Thymus (tissue), 14 donors: ENCODE measurements at places on chromosomes 1 and 21.

GRCh38 chr1:64387389-64388285, 82.3 kb upstream of the CACHD1 start:
- no peak overlapping the region for H3K27ac ChIP-seq
- no peaks in the 10 kb centered on the region for H3K4me1 ChIP-seq
- DNase-seq, result no peak

GRCh38 chr21:45522381-45522780, 19.9 kb downstream of the SLC19A1 start:
- peaks cover 46% of the 10 kb centered on the region for H3K36me3 ChIP-seq
- no peak overlapping the region for H3K4me3 ChIP-seq
- no peak for DNase-seq
- no peaks in the 10 kb centered on the region for H3K27me3 ChIP-seq

DNA sequence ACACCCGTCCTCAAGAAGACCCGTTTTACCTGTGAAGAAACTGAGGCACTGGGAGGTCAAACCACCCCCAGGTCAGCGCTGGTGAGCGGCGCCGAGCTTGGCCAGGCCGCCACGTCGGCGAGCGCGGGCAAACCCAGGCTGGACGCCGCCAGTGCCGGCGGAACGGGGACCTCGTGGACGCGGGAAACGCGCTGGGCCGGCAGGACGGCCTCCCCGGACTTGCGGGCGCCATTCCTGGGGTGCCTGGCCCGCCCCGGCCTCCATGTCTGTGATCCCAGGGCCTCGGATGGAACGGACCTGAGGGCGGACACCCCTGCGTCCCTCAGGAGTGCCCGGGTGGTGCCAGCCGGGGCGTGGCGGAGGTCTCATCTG, 764 bp upstream of the SUMO3 start:
- peaks cover 7% of the 10 kb centered on the region for H3K4me1 ChIP-seq
- H3K36me3 ChIP-seq, result peaks cover 4% of the 10 kb centered on the region
- no peaks in the 10 kb centered on the region for H3K27me3 ChIP-seq
- no peak for DNase-seq

GRCh38 chr1:181660621-181661020, 177.3 kb downstream of the CACNA1E start:
- no peaks in the 10 kb centered on the region for H3K27me3 ChIP-seq
- H3K27ac ChIP-seq, result no peak overlapping the region
- DNase-seq, result no peak
- no peaks in the 10 kb centered on the region for H3K4me1 ChIP-seq
- no peaks in the 10 kb centered on the region for H3K36me3 ChIP-seq

DNA sequence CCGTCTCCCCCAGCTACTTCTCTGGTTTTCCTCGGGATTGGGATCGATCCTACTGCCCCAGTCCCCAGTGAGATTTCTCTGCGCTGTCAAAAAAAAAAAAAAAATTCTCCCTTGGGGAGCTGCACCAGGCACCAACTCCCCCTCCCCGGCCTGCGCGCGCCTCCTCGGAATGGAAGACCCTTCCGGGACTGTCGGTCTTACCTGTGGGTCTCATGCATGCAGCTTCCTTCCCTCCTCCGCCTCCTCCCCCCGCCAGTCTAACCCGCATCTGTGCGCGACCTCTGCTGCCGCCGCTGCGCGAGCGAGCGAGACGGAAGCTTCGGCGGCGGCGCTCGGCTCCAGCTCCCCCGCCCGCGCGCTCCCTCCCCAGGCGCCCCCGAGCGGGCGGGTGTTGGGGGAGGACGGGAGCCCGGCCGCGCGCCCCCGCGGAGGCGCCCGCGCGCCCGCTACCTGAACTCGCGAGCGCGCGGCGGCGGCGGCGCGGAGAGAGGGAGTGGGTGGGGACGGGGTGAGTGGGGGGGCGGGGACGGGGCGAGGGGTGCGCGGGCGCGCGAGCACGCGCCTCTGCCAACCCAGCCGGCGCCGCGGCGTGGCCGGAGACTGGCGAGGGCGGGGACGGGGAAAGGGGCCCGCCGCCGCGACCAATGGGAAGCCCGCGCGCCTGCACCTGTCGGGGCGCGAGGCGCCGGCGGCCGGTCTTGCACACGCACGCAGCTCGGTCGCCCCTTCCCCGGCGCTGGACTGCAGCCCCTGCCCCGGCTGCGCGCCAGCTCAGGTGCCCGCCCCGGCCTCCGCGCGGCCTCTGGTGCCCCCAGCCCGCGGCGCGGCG, at the start of gene SUSD4:
TSS of gene SUSD4 (minus strand) at position 321 of the 829 bp plus-strand sequence. CDS start 751 bp downstream, outside the sequence.
- no peaks in the 10 kb centered on the region for H3K36me3 ChIP-seq
- peak within 1 kb of the TSS; percentile 37 for H3K4me3 ChIP-seq
- peaks cover 20% of the 10 kb centered on the region for H3K4me1 ChIP-seq
- H3K27ac ChIP-seq, result peak within 1 kb of the TSS; percentile 18
- peaks cover 63% of the 10 kb centered on the region for H3K27me3 ChIP-seq
- DNase-seq, result peak; percentile 82

GRCh38 chr1:43653339-43653738, 3.4 kb downstream of the KDM4A start:
- peaks cover 42% of the 10 kb centered on the region for H3K36me3 ChIP-seq
- H3K4me1 ChIP-seq, result peaks cover 11% of the 10 kb centered on the region
- H3K4me3 ChIP-seq, result no peak overlapping the region
- H3K27me3 ChIP-seq, result no peaks in the 10 kb centered on the region
- no peak for DNase-seq

GRCh38 chr1:14437417-14437918, 161.0 kb upstream of the KAZN start:
- H3K4me3 ChIP-seq, result no peak overlapping the region
- no peak for DNase-seq
- no peaks in the 10 kb centered on the region for H3K36me3 ChIP-seq
- H3K4me1 ChIP-seq, result no peaks in the 10 kb centered on the region
- peaks cover 2% of the 10 kb centered on the region for H3K27me3 ChIP-seq
- no peak overlapping the region for H3K27ac ChIP-seq

DNA sequence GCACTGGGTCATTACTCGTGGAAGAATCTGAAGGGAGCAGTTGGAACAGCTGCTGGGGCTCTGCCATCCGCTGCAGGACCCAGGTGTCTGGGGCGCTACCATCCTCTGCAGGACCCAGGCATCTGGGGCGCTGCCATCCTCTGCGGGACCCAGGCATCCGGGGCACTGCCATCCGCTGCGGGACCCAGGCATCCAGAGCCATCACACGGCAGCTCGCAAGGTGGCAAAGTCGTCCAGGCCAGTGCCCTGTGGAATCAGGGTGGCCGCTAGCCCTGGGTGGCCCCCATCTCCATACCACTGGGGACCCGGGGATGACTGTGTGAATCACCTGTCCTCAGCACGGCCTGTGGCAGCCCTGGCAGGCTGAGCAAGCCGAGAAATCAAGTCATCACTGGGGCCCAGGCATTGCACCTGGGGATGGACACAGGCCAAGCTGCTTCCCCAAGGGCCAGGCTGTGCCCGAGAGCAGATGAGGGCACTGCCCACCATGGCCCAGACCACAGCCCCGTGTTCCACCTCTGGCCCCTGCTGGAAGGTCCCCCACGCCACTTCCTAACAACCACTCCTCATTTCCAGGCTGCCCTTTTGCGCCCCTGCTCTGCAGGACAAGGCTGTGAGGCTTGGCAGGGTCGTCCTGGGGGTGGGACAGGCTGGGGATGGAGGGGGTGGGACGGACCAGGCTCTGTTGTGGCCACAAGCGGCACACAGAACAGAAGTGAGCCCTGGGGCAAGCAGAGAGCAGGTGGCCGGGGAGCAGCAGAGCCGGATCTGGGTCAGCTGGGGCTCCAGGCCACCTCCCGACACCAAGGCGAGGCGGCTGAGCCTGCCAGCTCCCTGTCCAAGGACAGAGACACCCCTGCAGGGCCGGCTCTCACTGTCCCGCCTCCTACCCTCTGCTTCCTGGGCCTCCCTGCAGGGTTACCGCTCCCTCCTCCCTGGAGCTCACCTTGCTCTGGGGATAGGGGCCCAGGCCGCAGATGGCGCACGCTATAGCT, 12.7 kb downstream of the GABRD start:
- no peaks in the 10 kb centered on the region for H3K27me3 ChIP-seq
- DNase-seq, result no peak
- H3K27ac ChIP-seq, result no peak overlapping the region
- H3K4me3 ChIP-seq, result no peak overlapping the region
- no peaks in the 10 kb centered on the region for H3K36me3 ChIP-seq

GRCh38 chr21:43778469-43779335, 2.6 kb upstream of the CSTB start:
- no peaks in the 10 kb centered on the region for H3K36me3 ChIP-seq
- no peak for DNase-seq
- H3K27ac ChIP-seq, result no peak overlapping the region

DNA sequence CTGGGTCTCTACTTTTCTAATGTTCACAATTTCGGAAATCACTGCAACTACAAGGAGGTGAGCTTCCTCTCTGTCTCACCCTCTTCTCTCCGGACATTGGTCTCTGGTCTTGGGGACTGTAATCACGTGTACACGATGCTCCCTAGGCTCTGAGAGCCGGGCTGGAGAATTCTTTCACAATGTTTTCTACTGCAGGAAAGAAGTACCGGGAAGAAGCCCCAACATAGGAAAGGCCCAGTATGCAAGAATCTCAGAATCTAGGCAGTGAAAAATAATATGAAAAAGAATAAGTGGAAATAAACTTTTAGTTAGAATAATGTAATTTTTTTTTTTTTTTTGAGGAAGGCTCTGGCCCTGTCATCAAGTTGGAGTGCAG, 13.5 kb upstream of the HJV start:
- no peak overlapping the region for H3K4me3 ChIP-seq
- H3K27ac ChIP-seq, result no peak overlapping the region
- H3K27me3 ChIP-seq, result no peaks in the 10 kb centered on the region
- H3K4me1 ChIP-seq, result peaks cover 3% of the 10 kb centered on the region
- DNase-seq, result no peak

- DNase-seq, result no peak
- H3K36me3 ChIP-seq, result no peaks in the 10 kb centered on the region
- H3K4me3 ChIP-seq, result no peak overlapping the region
- H3K27me3 ChIP-seq, result peaks cover 17% of the 10 kb centered on the region
- H3K27ac ChIP-seq, result no peak overlapping the region
These were observed 7.3 kb upstream of the SERINC2 start for GRCh38 chr1:31405578-31406245.

DNA sequence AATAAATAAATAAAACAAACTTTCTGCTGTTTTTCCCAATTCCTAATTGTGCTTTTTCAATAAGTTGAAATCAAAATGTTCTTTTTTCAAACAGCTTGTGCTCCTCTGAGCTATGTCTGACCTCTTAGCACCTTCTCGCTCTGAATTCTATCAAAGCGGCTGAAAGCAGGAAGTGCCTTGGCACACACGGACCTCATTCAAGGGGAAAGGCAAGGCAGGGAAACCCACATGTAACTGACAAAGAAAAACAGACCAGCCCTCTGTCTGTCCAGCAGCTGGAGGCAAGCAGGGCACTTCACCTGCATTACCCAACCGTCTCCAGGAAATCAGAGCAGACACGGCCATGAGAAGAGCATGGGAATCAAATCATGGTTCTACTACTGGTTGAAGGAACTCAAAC, 56.7 kb downstream of the PLPP3 start:
- H3K4me1 ChIP-seq, result peaks cover 61% of the 10 kb centered on the region
- no peak overlapping the region for H3K4me3 ChIP-seq
- H3K27ac ChIP-seq, result peak overlapping the region; percentile 76
- no peak for DNase-seq
- H3K27me3 ChIP-seq, result no peaks in the 10 kb centered on the region
- H3K36me3 ChIP-seq, result peaks cover 26% of the 10 kb centered on the region

DNA sequence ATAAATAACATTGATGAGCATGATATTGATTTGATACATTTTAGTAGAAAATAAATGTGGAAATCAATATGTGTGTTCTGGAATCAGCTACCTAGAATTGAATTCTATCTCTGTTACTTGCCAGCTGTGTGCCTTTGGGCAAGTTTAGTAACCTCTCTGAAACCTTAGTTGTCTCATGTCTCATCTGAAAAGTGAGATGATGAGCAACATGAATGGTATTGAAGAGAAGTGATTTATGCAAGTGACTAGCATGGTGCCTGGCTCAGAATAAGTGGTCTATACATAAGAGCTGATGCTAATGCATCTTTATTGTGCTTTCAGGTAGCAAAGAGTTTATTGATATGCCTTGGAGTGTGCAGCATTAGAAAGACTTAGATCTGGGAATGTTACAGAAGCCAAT, 383.3 kb downstream of the PRDM2 start:
- no peak overlapping the region for H3K27ac ChIP-seq
- H3K4me3 ChIP-seq, result no peak overlapping the region
- no peaks in the 10 kb centered on the region for H3K36me3 ChIP-seq
- H3K4me1 ChIP-seq, result no peaks in the 10 kb centered on the region
- no peak for DNase-seq

- H3K27me3 ChIP-seq, result no peaks in the 10 kb centered on the region
- no peaks in the 10 kb centered on the region for H3K4me1 ChIP-seq
- H3K27ac ChIP-seq, result no peak overlapping the region
- no peak for DNase-seq
- H3K4me3 ChIP-seq, result no peak overlapping the region
- H3K36me3 ChIP-seq, result no peaks in the 10 kb centered on the region
These were observed 76.5 kb downstream of the SCCPDH start for GRCh38 chr1:246800756-246801155.
